ENCODE measurements at places on chromosomes 5 and 9.

GRCh38 chr9:89986190-89986589 is 381.4 kb downstream of the GADD45G start:
- no peak for DNase-seq

GRCh38 chr5:81068635-81069034 is 108.5 kb downstream of the RASGRF2 start:
- no peak for DNase-seq

DNA sequence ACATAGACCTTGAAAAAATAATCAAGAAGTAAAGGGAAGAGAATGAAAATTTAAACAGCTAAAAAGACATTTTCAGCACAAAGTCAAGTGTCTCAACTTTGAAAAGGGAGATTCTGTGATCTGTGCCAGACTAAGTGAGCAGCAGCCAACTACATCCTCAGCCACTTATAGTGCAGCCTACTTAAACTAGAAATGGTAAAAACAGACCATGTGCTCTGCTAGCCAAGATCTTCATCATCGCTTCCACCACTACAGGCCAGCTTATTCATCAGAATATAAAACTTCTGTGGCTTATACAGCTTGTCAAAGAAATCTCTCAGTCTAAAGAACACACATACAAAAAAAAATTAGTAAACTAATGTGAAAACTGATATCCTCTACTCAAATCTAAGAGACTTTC is 63.5 kb downstream of the CEMIP2 start:
- no peak for DNase-seq

GRCh38 chr5:173848986-173849596 is 39.1 kb upstream of the CPEB4 start:
- no peak for DNase-seq

DNA sequence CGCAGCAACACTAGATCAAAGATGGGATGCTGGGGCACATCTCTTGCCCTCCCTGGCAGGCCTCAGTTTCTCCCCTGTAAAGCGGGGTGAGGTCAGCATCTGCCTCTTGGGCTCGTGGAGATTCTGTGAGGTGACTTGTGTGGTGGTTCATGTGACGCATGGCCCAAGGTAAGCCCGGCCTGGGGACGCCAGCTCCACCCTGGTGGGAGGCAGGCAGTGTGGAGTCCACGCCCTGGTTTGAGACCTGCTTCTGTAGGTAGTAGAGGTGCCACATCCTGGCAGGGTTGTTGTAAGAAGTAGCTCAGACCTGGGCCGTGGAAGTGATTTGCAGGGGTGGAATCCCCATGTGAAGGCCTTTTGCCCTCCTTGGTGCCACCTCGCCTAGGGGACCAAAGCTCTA is 101.5 kb downstream of the DAB2IP start:
- no peak for DNase-seq

GRCh38 chr9:123250504-123250903 is 17.9 kb downstream of the STRBP start:
- DNase-seq: no peak

DNA sequence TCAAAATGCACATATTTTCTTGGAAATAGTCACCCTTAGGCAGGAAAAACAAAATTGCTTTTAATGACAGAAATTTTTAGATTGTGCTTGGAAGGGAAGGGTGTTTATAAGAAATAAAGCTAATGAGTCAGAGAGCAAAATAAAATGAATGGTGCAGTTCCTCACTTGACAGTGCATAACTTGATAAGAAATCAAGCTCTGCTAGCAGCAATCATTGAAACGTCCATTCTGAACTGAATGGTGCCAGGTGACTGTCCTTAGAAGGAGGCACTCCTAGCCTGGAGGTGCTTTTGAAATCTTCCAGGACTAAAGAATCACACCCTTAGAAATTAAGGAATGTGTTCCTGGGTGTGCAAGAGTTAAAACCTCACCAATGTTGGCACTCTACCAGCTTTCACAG is 202.5 kb downstream of the EFNA5 start:
- no peak for DNase-seq

DNA sequence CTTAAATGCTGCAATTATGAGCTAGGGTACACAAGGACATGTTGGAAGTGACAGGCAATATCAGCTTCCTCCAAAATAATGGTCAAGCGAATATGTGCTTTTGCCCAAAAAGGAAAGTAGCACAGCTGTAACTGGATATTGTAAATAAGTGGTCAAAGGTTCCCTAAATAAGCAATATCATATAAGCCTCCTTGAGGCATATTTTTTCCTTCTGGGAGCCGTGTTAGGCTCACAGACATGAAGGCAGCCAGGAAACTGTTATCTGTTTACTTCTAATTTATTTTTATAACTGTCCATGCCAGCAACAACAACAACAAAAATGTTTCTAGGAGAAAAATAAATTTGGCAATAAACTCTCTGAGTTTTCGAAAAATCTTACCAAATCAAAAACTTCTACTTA is 648.3 kb downstream of the PDE4D start:
- no peak for DNase-seq

- DNase-seq: no peak
These were observed 1.6 kb downstream of the COL5A1 start for GRCh38 chr9:134643222-134643671.

Data from stimulated activated CD8-positive, alpha-beta memory T cell treated with anti-CD3 and anti-CD28 coated beads, Interleukin-4, amount 100 ng/mL, for 4 hours (primary cell).